A549 (cell line): ENCODE measurements at places on chromosomes 11 and 22. TPM values are rescaled to one million over a fixed set of nuclear protein-coding genes. Genes with fewer than 3 reads are reported as not detected.

The MS4A7 gene
- polyA plus RNA-seq, result not detected in 3 replicates

The SYNGR1 gene
- polyA plus RNA-seq, result 10.9 to 14.5 TPM (median 11.7 TPM) in 3 replicates

The SYT7 gene
- 0.78 to 1.0 TPM (median 1.0 TPM) in 3 replicates for polyA plus RNA-seq

The FBLN1 gene
- polyA plus RNA-seq, result 31.0 to 34.4 TPM (median 32.7 TPM) in 3 replicates

The SLC16A8 gene
- polyA plus RNA-seq, result not detected in 3 replicates

The GSTT2B gene
- polyA plus RNA-seq, result 0.11 to 0.30 TPM in 2 of 3 replicates, not detected in the other

The TRIM44 gene
- 19.3 to 23.7 TPM (median 20.9 TPM) in 3 replicates for polyA plus RNA-seq

The TSPAN32 gene
- not detected in 3 replicates for polyA plus RNA-seq

The CALCA gene
- not detected in 3 replicates for polyA plus RNA-seq

The CSNK2A3 gene
- polyA plus RNA-seq, result 3.9 to 5.1 TPM (median 4.4 TPM) in 3 replicates

The TPBGL gene
- 0.05 to 0.12 TPM (median 0.09 TPM) in 3 replicates for polyA plus RNA-seq

The PAMR1 gene
- not detected in 3 replicates for polyA plus RNA-seq

The NCR3LG1 gene
- 1.1 to 1.4 TPM (median 1.3 TPM) in 3 replicates for polyA plus RNA-seq
